WERI-Rb-1 (cell line): ENCODE measurements at places on chromosomes 2 and 18.

DNA sequence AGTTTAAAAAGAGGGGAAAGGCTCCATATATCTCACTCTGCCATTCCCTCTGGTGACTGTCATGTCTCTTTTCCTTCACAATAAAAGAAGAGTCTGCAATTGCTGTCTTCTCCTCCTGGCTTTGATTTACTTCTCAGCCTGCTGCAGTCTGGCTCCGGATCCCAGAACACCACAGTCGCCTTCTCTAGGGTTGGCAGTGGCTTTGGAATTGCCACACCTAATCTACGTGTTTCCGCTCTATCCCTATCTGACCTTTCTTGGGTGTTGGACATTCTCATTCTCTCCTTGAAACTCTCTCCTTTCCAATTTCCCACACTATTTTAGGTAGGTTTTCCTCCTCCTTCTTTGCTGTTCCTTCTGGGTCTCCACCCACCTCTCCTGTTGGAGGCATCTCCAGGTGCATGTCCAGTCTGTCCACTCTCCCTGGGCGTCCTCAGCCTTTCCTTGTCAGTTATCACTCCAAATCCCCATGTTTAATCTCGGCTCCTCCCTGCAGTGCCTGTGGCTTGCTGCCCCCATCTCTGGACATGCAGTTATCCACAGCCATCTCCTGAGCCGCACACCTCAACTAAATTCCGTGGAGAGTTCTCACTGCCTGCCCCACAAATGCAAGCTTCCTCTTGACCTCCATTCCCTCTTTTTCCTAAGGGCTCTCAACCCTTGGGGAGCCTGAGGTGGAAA, 112.8 kb downstream of the KCTD1 start:
- DNase-seq = no peak

- no peak for DNase-seq
Measured at GRCh38 chr2:163652751-163653150, 83.1 kb downstream of the FIGN start.

- no peak for DNase-seq
Measured at GRCh38 chr2:241864850-241865213, 4.7 kb upstream of the RTP5 start.

- no peak for DNase-seq
Measured at GRCh38 chr2:215431778-215432758, 3.8 kb downstream of the FN1 start.

DNA sequence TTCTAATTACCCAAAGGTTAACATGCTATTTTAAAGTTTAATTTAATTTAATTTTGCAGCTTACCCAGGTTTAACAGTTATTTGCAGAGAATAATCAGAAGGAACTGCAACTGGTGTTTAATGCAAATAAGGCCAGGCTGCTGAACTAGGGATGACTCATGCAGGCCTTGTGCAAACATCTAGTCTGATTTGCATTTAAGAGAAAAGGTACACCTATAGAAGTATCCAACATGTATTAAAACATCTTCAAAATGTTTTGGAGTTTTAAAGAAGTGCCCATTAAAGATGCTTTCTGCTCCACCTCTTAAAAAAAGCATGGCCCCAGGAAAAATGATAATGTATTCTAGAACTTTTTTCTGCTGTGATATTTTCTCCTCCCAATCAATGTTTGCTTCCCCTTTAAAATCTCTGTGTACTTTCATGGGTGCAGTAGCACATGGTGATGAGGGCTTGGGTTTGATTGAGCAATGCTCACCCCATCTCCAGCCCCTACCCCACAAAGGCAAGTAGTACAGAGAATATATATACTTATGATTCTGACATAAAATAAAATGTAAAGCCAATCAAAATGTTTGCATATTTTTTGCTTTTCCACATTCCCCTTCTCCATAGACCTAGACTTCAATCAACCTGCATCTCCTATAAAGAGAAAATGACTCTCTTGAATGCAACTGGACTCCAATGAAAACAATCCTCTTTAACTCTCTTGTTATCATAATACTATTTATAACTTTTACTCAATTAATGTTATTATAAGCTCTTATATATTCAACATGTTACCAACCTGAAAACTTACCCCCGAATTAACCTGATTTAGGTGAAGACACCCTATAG, 54.1 kb downstream of the ATP8B1 start:
- DNase-seq = no peak

GRCh38 chr2:95345563-95346230, 48.5 kb downstream of the KCNIP3 start:
- peak; percentile 89 for DNase-seq

DNA sequence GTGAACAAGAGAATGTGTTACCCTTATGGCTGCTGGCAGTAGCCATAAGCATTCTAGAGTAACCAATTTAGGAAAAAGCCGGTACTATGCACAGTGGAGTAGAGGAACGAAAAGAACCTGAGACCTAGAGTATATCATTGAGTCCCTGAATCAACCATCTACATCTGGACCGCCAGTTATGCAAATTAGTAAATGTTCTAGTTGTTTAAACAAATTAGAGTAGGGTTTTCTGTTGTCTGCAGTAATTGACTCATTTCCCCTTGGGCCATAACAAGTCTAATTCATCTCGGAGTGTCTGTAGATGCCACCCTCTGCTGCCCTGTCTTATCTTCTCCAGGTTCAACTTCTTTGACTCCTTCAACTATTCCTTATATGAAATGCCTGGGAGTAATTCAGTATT, 60.1 kb upstream of the CAPN13 start:
- DNase-seq = no peak

DNA sequence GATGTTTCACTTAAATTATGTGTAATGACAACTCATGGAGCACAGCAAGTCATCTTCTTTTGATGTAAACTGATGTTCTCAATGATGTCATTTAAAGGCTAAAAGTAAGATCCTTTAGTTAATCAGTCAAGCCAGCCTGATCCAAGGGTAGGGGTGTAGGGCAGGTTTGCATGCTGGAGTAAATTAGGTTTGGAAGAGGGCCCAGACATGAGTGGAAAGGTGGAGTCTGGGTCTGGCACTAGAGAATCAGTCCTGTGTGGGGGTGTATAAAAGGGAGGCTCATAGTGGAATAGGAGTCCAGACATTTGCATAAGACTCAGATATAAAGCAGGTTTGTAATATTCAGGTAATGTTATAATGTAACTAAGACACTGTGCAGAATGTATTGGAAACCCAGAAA, 88.8 kb upstream of the NYAP2 start:
- no peak for DNase-seq

GRCh38 chr18:51461956-51462355, 264.5 kb upstream of the MEX3C start:
- DNase-seq = no peak

GRCh38 chr2:221444106-221444505, 128.0 kb downstream of the EPHA4 start:
- no peak for DNase-seq
